Chondrocyte (in vitro differentiated cells): ENCODE measurements at places on chromosomes 11 and 22. TPM values are rescaled to one million over a fixed set of nuclear protein-coding genes. Genes with fewer than 3 reads are reported as not detected.

UNC93B1 gene
- 14.4 to 16.6 TPM (median 15.9 TPM) in 3 replicates for total RNA-seq

GATD1 gene
- 47.2 to 55.0 TPM (median 52.3 TPM) in 3 replicates for total RNA-seq

DNA sequence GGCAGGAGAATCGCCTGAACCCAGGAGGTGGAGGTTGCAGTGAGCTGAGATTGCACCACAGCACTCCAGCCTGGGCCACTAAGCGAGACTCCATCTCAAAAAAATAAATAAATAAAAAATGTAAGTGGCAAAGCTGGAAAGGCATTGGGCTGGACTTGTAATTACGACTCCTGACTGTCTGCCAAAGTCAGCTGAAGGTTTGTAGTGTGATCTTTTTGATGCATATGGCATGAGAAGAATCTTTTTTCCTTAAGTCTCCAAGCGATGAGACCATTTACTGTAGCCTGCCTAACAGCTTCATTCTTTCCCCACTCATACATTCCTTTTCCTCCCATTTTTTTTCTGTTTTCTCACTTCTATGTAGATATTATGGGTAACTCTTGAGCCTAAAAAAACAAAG lies 24.8 kb downstream of the CTNND1 start:
- no peak overlapping the region for H3K4me3 ChIP-seq
- peak overlapping the region; percentile 76 for H3K27ac ChIP-seq
- peaks cover 1% of the 10 kb centered on the region for H3K36me3 ChIP-seq
- peaks cover 59% of the 10 kb centered on the region for H3K4me1 ChIP-seq
- H3K27me3 ChIP-seq, result no peaks in the 10 kb centered on the region

GRCh38 chr11:46279126-46280099 lies 2.0 kb downstream of the CREB3L1 start:
- peak overlapping the region; percentile 90 for H3K27ac ChIP-seq
- H3K4me3 ChIP-seq, result peak overlapping the region; percentile 98
- H3K4me1 ChIP-seq, result peaks cover 64% of the 10 kb centered on the region
- no peaks in the 10 kb centered on the region for H3K27me3 ChIP-seq
- peaks cover 11% of the 10 kb centered on the region for H3K36me3 ChIP-seq
- DNase-seq, result no peak

DNA sequence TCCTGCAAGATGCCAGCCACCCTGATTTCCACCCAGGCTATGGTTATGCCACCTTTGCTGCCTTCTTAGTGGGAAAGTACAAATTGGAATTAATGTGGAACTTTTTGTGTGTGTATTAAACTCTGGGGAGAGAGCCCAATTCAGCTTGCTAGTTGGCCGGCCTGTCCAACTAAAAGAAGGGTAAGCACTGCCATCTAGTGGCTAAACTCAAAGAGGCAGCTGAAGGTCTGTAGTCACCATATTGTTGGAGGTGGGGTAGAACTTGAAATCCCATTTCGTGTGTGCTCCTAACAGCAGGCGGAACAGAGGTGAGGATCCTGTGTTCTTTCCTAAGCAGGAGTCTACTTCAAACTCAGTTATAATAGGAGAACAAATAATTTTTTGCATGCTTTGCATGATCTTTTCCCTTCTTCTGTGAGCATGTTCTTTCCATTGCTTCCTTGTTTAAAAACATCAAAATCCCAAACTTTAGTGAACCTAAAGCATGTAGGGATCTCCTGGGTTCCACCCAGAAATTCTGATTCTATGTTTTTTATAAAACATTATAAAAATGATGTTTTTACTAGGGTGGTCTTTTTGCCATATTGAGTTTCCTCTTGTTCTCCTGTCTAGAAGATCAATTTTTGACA lies 138.8 kb upstream of the SORL1-AS1 start:
- H3K4me1 ChIP-seq, result peaks cover 11% of the 10 kb centered on the region
- H3K27me3 ChIP-seq, result peaks cover 22% of the 10 kb centered on the region
- DNase-seq, result no peak
- peaks cover 3% of the 10 kb centered on the region for H3K36me3 ChIP-seq

- H3K36me3 ChIP-seq, result no peaks in the 10 kb centered on the region
- peaks cover 7% of the 10 kb centered on the region for H3K4me1 ChIP-seq
- H3K27me3 ChIP-seq, result peaks cover 9% of the 10 kb centered on the region
- DNase-seq, result no peak
Observed at GRCh38 chr22:42376711-42377554, 55.3 kb downstream of the NFAM1 start.

ALX4 gene
- total RNA-seq, result 0.08 to 0.22 TPM in 2 of 3 replicates, not detected in the other

GRIK4 gene
- total RNA-seq, result 0.37 to 0.51 TPM (median 0.49 TPM) in 3 replicates

DNA sequence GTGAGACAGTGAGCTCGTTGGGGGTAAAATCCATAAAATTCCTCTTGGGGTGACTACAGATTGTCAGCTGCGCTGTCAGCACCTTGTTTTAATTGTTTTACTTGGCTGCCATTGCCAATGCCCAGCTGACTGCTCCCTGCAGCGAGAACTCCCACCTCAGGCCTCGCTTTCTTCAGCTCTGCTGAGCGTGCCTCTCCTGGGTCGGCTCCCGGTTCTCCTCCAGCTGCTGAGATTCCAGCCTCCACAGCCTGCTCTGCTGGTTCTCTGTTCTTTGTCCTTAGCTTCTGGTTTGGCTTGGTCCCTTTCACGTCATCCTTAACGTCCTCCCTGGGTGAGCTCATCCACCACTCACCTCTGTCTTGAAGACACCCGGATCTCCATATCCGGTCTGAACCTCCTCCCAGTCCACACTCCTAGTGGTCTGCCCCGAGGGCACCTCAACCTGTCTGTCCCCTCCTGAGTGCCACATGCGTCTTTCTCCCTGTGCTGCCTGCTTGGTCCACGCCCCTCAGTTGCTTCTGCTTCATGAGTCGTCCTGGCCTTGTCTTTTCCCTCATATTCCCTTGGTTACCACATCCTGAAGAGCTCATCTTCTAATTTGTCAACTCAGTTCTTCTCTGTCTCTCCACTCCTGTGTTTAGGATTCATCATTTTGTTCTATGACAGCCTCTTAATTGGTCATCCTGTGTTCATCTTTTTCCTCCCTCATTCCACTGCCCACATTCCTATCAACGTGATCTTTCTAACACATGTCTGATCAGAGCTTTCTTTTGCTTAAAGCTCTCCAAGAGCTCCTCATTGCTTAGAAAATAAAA lies 35.6 kb downstream of the BMAL1 start:
- no peak for DNase-seq
- peaks cover 66% of the 10 kb centered on the region for H3K4me1 ChIP-seq
- peaks cover 6% of the 10 kb centered on the region for H3K36me3 ChIP-seq
- no peaks in the 10 kb centered on the region for H3K27me3 ChIP-seq

DCDC1 gene
- not detected in 3 replicates for total RNA-seq

- no peaks in the 10 kb centered on the region for H3K27me3 ChIP-seq
- peaks cover 10% of the 10 kb centered on the region for H3K4me1 ChIP-seq
- DNase-seq, result no peak
- H3K27ac ChIP-seq, result no peak overlapping the region
Observed at GRCh38 chr22:45190202-45190872, 26.6 kb downstream of the NUP50 start.

YPEL4 gene
- 0.41 TPM in 1 of 3 replicates, not detected in the others for total RNA-seq

PNPLA3 gene
- 2.5 to 3.5 TPM (median 2.5 TPM) in 3 replicates for total RNA-seq

FOLR3 gene
- total RNA-seq, result not detected in 3 replicates

GRCh38 chr11:22703040-22703439 lies 36.6 kb downstream of the GAS2 start:
- H3K27ac ChIP-seq, result peak overlapping the region; percentile 74
- no peak overlapping the region for H3K4me3 ChIP-seq
- H3K4me1 ChIP-seq, result peaks cover 32% of the 10 kb centered on the region

DNA sequence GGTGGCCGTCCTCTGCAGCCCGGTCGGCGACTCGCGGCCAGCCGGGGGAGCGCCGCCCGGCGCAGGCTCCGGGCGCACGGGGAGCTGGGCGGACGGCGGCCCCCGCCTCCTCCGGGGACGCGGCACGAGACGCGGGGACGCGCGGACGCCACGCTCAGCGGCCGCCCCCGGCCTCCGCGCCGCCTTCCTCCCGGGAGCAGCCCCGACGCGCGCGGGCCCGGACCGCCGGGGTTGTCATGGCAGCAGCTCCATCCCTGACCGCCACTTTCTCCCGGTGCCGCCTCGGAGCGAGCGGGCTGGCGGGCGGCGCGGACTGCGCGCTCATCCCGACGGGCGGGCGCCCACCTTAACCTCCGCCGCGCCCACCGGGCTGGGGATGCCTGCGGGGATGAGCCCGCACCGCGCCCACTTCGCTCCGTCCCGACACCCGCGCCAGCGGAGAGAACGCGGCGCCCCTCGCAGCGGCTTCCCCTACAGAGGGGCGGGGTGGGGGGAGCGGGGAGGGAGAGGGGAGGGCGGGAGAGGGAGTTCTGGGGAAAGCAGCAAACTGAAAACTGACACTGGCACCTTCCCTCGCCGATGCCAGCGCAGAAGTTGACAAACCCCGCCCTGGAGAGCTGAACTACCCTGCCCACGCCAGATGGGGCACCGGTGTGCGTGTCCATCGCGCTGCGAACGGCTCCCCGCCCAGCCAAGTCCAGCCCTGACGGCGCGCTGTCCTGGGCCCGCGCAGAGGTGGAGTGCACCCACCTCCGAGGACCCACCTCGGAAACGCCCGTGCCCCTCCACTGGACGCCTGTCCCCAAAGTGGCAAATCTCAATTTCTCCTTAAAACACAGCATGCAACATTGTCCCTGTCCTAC lies 588.4 kb downstream of the OPCML start:
- H3K4me1 ChIP-seq, result peaks cover 14% of the 10 kb centered on the region
- peak overlapping the region; percentile 78 for H3K4me3 ChIP-seq
- no peak overlapping the region for H3K27ac ChIP-seq
- no peak for DNase-seq
- no peaks in the 10 kb centered on the region for H3K36me3 ChIP-seq

RELA gene
- total RNA-seq, result 65.3 to 73.6 TPM (median 72.7 TPM) in 3 replicates

- DNase-seq, result no peak
- no peak overlapping the region for H3K4me3 ChIP-seq
- H3K4me1 ChIP-seq, result peaks cover 4% of the 10 kb centered on the region
- no peaks in the 10 kb centered on the region for H3K27me3 ChIP-seq
- H3K27ac ChIP-seq, result no peak overlapping the region
Observed at GRCh38 chr11:108947654-108948570, 283.0 kb downstream of the DDX10 start.

- peaks cover 33% of the 10 kb centered on the region for H3K36me3 ChIP-seq
- H3K4me3 ChIP-seq, result no peak overlapping the region
- no peak for DNase-seq
- peaks cover 27% of the 10 kb centered on the region for H3K4me1 ChIP-seq
- H3K27ac ChIP-seq, result no peak overlapping the region
- H3K27me3 ChIP-seq, result no peaks in the 10 kb centered on the region
Observed at GRCh38 chr11:2657697-2658284, 42.0 kb downstream of the KCNQ1OT1 start.

GRCh38 chr11:122861631-122862030 lies 20.9 kb upstream of the JHY start:
- no peak for DNase-seq
- H3K4me1 ChIP-seq, result peaks cover 3% of the 10 kb centered on the region
- no peak overlapping the region for H3K4me3 ChIP-seq
- H3K27me3 ChIP-seq, result peaks cover 12% of the 10 kb centered on the region
- no peak overlapping the region for H3K27ac ChIP-seq

- H3K4me1 ChIP-seq, result peaks cover 39% of the 10 kb centered on the region
- H3K36me3 ChIP-seq, result peaks cover 11% of the 10 kb centered on the region
- H3K27me3 ChIP-seq, result peaks cover 4% of the 10 kb centered on the region
- H3K4me3 ChIP-seq, result peak overlapping the region; percentile 88
- peak overlapping the region; percentile 96 for H3K27ac ChIP-seq
Observed at GRCh38 chr11:70203751-70204465, 812 bp downstream of the FADD start.

DNA sequence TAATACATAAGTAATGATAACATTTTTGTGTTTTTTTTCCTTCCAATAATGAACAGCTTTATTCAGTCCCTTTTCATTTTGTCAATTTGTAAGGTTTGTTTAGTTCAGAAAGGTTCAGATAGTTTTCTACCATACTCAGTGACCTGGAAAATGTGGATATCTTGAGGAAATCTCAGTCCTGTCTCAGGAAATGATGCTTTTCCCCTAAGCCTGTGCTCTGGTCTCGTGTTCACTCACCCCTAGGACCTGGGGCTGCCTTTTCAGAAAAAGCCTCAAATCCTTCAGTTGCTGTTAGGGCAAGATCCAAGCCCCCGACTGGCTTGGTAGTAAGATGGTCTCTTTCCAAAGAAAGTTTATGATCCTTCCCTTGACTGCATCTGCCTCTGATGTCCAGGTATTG lies 21.8 kb downstream of the MS4A6A start:
- no peak for DNase-seq
- no peak overlapping the region for H3K27ac ChIP-seq
- H3K4me3 ChIP-seq, result no peak overlapping the region
- H3K36me3 ChIP-seq, result no peaks in the 10 kb centered on the region

MISFA gene
- 2.2 to 4.6 TPM (median 4.1 TPM) in 3 replicates for total RNA-seq

GRCh38 chr11:99281331-99281730 lies 260.6 kb downstream of the CNTN5 start:
- H3K4me1 ChIP-seq, result no peaks in the 10 kb centered on the region
- H3K4me3 ChIP-seq, result no peak overlapping the region
- H3K36me3 ChIP-seq, result no peaks in the 10 kb centered on the region
- DNase-seq, result no peak
- peaks cover 25% of the 10 kb centered on the region for H3K27me3 ChIP-seq

- no peak overlapping the region for H3K27ac ChIP-seq
- no peak for DNase-seq
- H3K27me3 ChIP-seq, result no peaks in the 10 kb centered on the region
- H3K4me1 ChIP-seq, result peaks cover 21% of the 10 kb centered on the region
Observed at GRCh38 chr22:41353862-41354575, 27.7 kb upstream of the TEF start.

GRCh38 chr11:8090756-8091155 lies 9.7 kb downstream of the TUB start:
- no peak overlapping the region for H3K4me3 ChIP-seq
- no peaks in the 10 kb centered on the region for H3K27me3 ChIP-seq
- DNase-seq, result no peak
- peaks cover 3% of the 10 kb centered on the region for H3K36me3 ChIP-seq

MRGPRF gene
- 1.6 to 8.8 TPM (median 8.2 TPM) in 3 replicates for total RNA-seq

GRCh38 chr11:68581439-68581838 lies 102.9 kb upstream of the GAL start:
- no peak overlapping the region for H3K4me3 ChIP-seq
- no peak for DNase-seq
- peaks cover 38% of the 10 kb centered on the region for H3K4me1 ChIP-seq
- H3K27me3 ChIP-seq, result no peaks in the 10 kb centered on the region
- H3K36me3 ChIP-seq, result peaks cover 17% of the 10 kb centered on the region

GRCh38 chr11:116792144-116792868 lies 627 bp upstream of the APOA5 start:
- no peak overlapping the region for H3K4me3 ChIP-seq
- no peaks in the 10 kb centered on the region for H3K36me3 ChIP-seq
- DNase-seq, result no peak
- peaks cover 12% of the 10 kb centered on the region for H3K4me1 ChIP-seq

- no peak for DNase-seq
- H3K27ac ChIP-seq, result no peak overlapping the region
- no peaks in the 10 kb centered on the region for H3K4me1 ChIP-seq
Observed at GRCh38 chr11:78438298-78438975, 20.8 kb upstream of the GAB2 start.
